Psoas muscle (tissue), 8 donors: ENCODE measurements at places on chromosomes 12 and 14. TPM values are rescaled to one million over a fixed set of nuclear protein-coding genes. Genes with fewer than 3 reads are reported as not detected.

DNA sequence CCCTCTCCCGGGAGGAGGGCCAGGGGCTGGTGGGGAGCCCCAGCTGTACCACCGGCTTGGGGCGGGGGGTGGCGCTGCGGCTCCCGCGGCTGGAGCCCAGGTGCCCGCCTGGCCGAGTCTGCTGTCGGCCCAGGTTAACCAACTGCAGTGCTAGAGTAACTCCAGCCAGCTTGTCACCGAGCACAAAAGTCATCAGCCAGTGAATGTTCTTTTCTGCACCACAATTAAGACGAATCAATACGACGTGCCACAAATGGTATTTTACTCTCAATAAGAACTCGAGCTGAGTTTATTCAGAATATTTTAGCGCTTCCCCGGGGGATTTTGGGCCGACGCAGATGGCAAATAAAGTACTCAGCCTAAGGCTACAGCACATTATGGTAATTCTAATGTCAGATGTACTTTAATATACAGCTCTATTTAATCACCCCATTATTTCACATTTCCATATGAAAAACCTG lies 83.2 kb downstream of the BCL11B start:
- no peak for DNase-seq

DNA sequence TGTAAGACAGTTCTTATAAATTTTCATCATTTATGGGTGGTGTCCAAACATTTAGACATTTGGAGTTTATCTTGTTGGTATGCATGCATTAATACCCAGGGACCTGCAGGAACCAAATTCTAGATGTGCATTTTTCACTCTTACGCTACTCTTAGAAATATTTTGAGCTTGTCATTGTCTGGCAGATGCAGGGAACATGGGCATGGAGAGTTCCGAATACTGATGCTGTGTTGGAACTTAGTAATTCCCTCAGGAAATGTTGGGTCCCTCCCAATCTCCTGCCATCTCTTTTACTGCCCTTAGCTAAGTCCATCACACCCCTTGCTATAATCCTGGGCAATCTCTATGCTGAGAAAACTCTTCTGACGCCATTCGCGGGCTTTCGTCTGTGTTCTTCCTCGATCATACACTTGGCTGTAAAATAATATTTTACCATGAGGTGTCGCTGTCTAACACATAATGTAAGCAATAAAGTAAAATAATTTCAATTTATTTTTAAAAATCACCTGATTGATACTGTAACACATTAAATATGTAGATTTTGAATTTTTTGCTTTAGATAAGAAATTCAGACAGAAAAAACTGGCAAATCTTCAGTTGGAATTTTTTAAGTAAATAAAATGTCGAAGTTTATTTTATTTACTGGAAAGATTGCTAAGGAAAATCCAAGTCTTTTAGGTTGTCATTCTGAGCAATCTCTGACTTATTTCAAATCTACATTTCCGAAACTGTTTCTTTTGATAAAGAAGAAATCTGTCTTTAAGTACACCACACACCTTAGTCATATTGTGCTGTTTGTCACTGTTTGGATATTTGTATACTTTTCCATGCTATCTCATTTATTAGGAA lies 304.1 kb upstream of the SSTR1 start:
- no peak for DNase-seq

DNA sequence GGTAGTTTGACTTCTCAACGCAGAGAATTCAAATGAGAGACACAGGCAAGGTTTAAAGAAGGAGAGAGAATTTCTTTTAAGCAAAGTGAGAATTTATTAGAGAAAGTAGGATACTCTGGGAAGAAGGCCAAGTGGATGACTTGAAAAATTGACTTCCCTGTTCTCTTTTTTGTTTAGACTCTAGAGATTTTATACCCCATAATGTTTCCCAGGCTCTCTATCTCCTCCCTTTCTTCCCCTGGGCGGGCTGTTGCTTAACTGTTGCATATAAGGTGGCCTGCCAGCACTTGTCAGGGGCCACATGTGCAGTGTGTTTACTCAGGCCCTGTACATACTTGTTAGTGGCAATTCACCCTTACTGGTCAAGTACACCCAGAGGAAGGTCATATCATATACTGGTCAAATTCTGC lies 403.7 kb downstream of the SLC6A15 start:
- peak; percentile 52 for DNase-seq

Gene RNASE4
- total RNA-seq = 4.3 TPM
